ENCODE measurements at places on chromosomes 4 and X.

DNA sequence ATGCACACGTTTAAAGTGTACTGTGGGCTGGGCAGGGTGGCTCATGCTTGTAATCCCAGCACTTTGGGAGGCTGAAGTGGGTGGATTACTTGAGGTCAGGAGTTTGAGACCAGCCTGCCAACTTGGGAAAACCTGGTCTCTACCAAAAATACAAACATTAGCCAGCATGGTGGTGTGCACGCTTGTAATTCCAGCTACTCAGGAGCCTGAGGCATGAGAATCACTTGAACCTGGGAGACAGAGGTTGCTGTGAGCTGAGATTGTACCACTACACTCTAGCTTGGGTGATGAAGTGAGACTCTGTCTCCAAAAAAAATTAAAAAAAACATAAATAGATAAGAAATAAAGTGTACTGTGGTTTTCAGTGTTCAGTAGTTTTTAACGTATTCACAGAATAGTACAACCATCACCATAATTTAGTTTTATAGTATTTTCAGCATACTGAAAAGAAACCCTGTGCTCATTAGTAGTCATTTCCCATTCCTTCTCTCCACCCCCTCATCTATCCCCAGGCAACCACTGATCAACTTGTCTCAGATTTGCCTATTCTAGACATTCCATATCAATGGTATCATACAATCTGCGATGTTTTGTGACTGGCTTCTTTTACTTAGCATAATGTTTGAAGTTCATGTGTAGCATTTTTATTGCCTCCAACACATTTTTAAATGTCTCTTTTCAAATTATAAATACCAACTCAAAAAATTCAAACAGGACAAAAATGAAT is 19.1 kb downstream of the SLAIN2 start:
- DNase-seq, result peak; percentile 59

DNA sequence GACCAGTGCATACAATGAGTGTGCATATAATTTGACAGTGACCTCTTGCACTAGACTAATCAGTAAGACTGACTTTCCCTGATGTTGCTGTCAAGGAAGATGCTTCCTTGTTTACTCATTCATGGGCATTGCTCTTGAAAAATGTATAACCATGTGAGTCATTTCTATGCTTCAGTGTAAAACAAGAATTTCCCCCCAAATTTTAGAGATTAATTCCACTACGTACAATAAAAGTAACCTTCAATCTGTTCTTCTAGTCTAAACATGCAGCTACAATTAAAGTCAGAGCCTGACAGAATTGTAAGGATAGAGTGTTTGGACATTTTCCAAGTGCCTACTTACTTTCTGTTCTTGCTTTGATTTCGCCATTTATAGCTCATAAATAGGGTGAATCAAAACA is 935.7 kb downstream of the RAPGEF2 start:
- DNase-seq, result peak; percentile 42

DNA sequence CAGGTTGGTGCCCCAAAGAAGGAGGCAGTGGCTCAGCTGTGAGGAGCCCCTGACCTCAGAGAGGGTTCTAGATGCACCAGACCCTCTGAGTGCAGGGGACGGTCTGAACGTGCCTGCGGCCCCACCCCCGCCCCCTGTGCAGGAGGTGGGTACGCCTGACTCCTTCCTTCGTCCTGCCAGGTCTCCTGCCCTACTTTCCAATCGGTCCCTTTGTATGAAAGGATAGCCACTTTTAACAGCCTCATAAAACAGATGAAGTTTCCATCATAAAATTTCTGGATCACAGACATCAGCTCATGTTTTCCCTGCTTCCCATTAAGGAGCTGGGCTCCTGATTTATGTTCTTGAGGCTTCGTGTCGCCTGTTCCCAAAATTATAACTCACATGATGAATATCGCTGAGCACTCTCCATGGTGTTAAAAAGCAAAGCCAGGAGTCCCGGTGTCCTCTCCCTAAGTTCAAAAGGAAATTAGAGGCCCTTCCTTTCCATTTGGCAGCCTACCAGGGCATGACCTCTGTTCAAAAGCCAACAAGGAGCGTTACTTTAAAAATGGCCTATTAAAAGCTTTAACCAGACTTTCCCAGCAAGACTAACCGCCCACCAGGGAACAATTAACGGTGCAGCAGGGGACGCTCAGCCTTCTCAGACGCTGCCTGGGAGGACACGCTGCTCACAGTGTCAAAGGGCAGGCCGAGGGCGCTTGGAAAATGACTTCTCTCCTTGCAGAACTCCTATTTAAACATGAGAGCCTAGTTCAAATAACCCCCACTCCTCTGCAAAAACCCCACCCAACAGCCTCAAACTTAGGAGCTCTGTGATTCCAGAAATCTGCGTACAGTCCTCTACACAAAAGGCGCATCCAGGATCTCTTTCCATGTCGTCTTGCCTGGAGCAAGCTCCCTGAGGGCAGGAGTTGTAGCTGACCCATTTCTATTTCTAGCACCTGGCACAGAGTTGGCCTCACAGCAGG is 181.9 kb downstream of the AFAP1 start:
- DNase-seq, result no peak

DNA sequence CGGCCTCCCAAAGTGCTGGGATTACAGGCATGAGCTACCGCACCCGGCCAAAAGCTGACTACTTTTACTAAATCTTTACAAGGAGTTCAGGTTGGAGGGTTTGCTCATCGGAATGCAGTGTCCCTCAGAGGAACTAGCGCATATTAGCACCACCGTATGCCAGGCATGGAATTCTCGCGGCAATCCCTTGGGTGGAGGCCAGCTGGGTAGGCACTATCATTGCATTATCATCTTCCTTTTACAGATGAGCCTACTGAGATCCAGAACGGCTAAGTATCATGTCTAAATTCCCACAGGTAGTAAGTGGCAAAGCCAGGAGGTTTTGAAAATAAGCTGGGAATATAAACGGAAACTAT is 6.1 kb upstream of the CXorf66 start:
- DNase-seq, result no peak
